Naive thymus-derived CD8-positive, alpha-beta T cell (primary cell): ENCODE measurements at places on chromosomes 7 and 10.

GRCh38 chr7:68200051-68200670 is 1203.5 kb downstream of the TYW1 start:
- no peak overlapping the region for H3K27ac ChIP-seq
- no peaks in the 10 kb centered on the region for H3K27me3 ChIP-seq
- DNase-seq = no peak
- no peaks in the 10 kb centered on the region for H3K4me1 ChIP-seq
- no peaks in the 10 kb centered on the region for H3K36me3 ChIP-seq
- no peak overlapping the region for H3K4me3 ChIP-seq

GRCh38 chr7:158035343-158035742 is 552.3 kb downstream of the PTPRN2 start:
- DNase-seq = no peak
- no peak overlapping the region for H3K27ac ChIP-seq
- H3K36me3 ChIP-seq = peaks cover 7% of the 10 kb centered on the region
- no peak overlapping the region for H3K4me3 ChIP-seq
- H3K4me1 ChIP-seq = no peaks in the 10 kb centered on the region
- H3K27me3 ChIP-seq = peaks cover 12% of the 10 kb centered on the region

DNA sequence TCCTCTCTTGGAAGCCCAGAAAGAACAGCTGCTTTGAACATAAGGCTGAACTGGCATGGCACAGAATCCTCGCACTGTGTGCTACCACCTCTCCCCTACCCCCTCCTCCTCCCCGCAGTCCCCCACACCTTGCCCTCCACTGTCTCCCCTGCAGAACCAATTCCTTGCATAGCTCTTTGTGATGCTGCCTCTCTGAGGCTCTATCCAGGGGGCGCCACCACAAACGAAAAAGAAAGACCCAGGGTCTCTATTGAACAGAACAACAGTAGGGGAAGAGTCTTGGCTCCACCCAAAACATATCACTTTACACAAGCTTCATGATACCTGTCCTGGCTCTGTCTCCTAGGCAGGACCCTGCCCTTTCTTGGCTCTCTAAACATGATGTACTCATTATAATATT is 26.2 kb upstream of the EBLN1 start:
- no peaks in the 10 kb centered on the region for H3K36me3 ChIP-seq
- peaks cover 3% of the 10 kb centered on the region for H3K4me1 ChIP-seq
- H3K27me3 ChIP-seq = peaks cover 10% of the 10 kb centered on the region
- DNase-seq = no peak

GRCh38 chr10:81303656-81304055 is 571.3 kb upstream of the NRG3 start:
- no peaks in the 10 kb centered on the region for H3K36me3 ChIP-seq
- no peak overlapping the region for H3K27ac ChIP-seq
- H3K4me1 ChIP-seq = no peaks in the 10 kb centered on the region
- DNase-seq = no peak

GRCh38 chr7:1508277-1508758 is 4.1 kb upstream of the INTS1 start:
- peak overlapping the region; percentile 68 for H3K27ac ChIP-seq
- DNase-seq = no peak
- no peaks in the 10 kb centered on the region for H3K27me3 ChIP-seq
- peak overlapping the region; percentile 42 for H3K4me3 ChIP-seq
- no peaks in the 10 kb centered on the region for H3K36me3 ChIP-seq

GRCh38 chr10:17228091-17229015 is at the start of gene VIM:
VIM (plus strand) TSS chr10:17228241; CDS start chr10:17229423, 1,182 bp downstream.
- peaks cover 5% of the 10 kb centered on the region for H3K36me3 ChIP-seq
- H3K4me3 ChIP-seq = peak within 1 kb of the TSS; percentile 99
- DNase-seq = peak; percentile 76

GRCh38 chr7:18444826-18445225 is 50.7 kb upstream of the HDAC9 start:
- H3K4me3 ChIP-seq = no peak overlapping the region
- no peaks in the 10 kb centered on the region for H3K4me1 ChIP-seq
- H3K27me3 ChIP-seq = no peaks in the 10 kb centered on the region
- DNase-seq = no peak
- H3K36me3 ChIP-seq = no peaks in the 10 kb centered on the region

DNA sequence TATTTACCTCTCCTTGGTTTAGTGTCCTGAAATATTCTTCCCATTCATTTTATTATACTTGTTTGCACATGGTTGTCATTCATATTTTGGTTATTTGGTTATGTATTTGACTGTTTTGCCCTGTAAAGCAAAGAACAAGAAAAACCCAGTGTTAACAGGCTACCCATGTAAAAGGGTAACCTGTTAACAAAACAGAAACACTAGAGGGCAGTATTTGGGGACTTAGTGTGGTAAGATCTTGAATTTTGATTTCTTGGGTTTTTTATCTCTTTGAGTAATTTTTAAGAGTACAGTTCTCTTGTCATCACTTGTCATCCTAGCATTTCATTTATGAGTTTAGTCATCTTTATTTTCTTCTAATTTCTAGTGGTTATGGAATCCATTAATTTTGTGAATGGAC is 51.3 kb downstream of the POLL start:
- H3K36me3 ChIP-seq = peaks cover 22% of the 10 kb centered on the region
- H3K27ac ChIP-seq = no peak overlapping the region
- H3K4me3 ChIP-seq = no peak overlapping the region
- no peak for DNase-seq

DNA sequence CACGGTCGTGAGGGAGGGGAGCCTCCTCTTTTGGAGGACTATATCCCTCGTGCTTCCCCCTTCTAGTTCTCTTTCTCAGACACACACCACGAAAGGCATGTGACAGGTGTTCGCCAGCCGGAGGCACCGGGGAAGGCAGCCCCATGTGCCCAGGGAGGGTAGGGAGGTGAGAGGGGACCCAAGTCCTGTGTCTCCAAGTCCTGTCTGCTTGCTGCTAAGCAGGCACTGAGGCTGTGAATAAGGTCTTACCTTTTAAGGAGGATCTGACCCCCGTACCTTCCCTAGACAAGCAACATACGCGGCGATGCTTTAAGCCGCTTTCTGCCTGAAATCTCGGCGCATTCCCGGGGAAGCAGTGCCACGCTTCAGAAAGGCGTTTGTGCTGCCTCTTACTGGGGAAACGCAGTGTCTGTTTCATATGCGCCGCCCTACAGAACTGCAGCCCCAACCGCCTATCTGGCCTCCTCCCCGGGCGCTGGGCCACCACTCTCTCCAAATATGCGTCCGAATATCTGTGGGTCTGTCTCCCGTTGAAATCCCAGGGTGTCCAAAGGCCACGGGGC is 770 bp downstream of the PLXNA4 start:
- no peak overlapping the region for H3K27ac ChIP-seq
- H3K4me1 ChIP-seq = peaks cover 19% of the 10 kb centered on the region
- H3K36me3 ChIP-seq = no peaks in the 10 kb centered on the region
- H3K4me3 ChIP-seq = peak overlapping the region; percentile 71

DNA sequence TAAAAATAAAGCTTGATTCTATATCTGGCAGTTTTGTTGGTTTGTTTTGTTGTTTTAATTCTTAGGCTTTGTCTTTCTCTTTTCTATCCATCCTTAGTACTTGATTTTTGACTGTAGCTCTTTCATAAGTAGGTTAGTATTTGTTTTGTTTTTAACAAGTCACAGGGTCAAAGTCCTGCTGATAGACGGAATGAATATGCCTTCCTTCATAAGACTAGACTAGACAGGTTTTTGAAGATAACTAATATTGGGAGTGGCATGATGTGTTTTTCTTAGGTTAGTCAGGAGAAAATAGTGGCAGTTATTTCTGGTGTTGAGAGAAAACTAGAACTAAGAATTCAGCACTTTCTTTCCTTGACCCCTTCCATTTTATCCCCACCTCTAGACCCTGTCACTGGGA is 50.4 kb downstream of the CASD1 start:
- H3K27ac ChIP-seq = no peak overlapping the region
- H3K4me1 ChIP-seq = no peaks in the 10 kb centered on the region
- no peak overlapping the region for H3K4me3 ChIP-seq
- no peaks in the 10 kb centered on the region for H3K27me3 ChIP-seq

- H3K27ac ChIP-seq = peak overlapping the region; percentile 86
- H3K4me3 ChIP-seq = peak overlapping the region; percentile 43
- peaks cover 16% of the 10 kb centered on the region for H3K36me3 ChIP-seq
- H3K4me1 ChIP-seq = peaks cover 39% of the 10 kb centered on the region
- no peaks in the 10 kb centered on the region for H3K27me3 ChIP-seq
- DNase-seq = no peak
Observed at GRCh38 chr10:128058106-128058749, 68.0 kb downstream of the MKI67 start.

DNA sequence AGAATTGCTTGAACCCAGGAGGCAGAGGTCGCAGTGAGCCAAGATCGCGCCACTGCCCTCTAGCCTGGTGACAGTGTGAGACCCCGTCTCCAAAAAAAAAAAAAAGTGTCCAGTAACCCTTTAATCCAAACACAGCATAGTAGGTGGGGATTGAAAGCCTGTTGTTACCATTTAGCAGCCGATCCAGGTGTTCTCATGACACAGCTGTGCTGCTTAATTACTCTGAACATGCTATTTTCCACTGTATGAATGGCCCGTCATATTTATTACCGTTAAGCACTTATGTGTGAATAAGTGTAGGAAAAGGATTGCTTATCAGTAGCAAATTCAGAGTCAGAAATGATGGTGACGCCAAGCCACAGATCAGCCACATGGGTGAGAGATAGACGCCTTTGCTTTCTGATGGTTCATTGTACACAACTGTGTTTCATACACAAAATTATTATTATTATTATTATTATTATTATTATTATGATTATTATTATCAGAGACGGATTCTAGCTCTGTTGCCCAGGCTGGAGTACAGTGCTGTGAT is 11.6 kb upstream of the ORAI2 start:
- no peak overlapping the region for H3K4me3 ChIP-seq
- H3K27ac ChIP-seq = peak overlapping the region; percentile 43
- H3K27me3 ChIP-seq = no peaks in the 10 kb centered on the region
- peaks cover 93% of the 10 kb centered on the region for H3K4me1 ChIP-seq

GRCh38 chr10:48467669-48468068 is 137.2 kb downstream of the ARHGAP22 start:
- no peak overlapping the region for H3K4me3 ChIP-seq
- no peak overlapping the region for H3K27ac ChIP-seq
- H3K27me3 ChIP-seq = no peaks in the 10 kb centered on the region
- H3K4me1 ChIP-seq = no peaks in the 10 kb centered on the region
- H3K36me3 ChIP-seq = no peaks in the 10 kb centered on the region

GRCh38 chr7:37007268-37007667 is 283.0 kb upstream of the AOAH start:
- H3K36me3 ChIP-seq = peaks cover 28% of the 10 kb centered on the region
- no peak for DNase-seq
- no peak overlapping the region for H3K4me3 ChIP-seq
- no peaks in the 10 kb centered on the region for H3K4me1 ChIP-seq
- H3K27me3 ChIP-seq = no peaks in the 10 kb centered on the region

GRCh38 chr7:88789480-88790064 is 6.0 kb downstream of the TEX47 start:
- H3K27ac ChIP-seq = no peak overlapping the region
- no peaks in the 10 kb centered on the region for H3K4me1 ChIP-seq
- no peak for DNase-seq

DNA sequence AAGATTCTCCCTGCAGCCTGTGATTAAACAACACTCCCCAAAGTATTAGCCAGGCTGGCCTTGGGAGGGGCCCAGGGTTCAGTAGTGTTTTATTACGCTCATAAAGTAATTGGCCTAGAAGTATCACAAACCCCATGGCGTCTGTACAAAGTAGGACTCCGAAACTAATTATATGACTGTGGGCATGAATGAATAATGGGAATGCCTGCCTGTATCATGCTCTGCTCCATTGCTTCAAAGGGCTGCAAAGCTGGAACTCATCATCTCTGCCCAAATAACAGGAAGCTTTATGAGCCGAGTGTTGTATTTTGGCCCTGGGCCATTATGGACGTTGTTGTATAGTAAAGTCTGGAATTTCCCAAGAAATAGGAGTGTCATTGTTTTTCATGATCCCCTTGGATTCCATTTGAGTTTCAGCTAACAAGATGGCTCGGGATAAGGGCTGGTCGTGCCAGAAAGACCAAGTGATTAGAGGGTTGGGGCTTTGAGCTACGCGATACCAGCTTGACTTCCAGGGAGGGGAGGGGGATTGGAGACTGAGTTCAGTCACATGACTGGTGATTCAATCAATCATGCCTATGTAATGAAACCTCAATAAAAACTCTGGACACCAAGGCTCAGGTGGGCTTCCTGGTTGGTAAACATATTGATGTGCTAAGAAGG is 65.3 kb upstream of the NPTX2 start:
- H3K4me1 ChIP-seq = no peaks in the 10 kb centered on the region
- H3K36me3 ChIP-seq = peaks cover 2% of the 10 kb centered on the region
- no peak overlapping the region for H3K27ac ChIP-seq
- DNase-seq = no peak

DNA sequence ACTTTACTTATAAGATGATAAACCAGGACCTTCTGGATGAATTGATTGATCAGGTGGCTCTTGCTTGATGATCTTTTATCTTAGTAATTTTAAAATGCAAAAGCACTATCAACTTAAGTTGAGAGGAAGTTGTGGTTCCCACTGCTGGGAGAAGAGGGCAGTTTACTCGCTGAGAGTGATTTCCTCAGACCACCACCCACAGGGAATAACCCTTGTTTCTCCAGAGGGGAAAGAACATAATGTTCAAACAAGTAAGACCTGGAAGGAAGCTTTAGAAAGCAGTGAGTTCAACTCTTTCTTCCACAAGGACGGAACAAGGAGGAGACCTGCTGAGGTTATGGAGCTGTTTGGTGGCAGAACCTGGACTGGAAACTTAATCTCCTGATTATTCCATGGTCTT is 138.7 kb downstream of the FAM204A start:
- H3K27ac ChIP-seq = no peak overlapping the region
- H3K27me3 ChIP-seq = peaks cover 27% of the 10 kb centered on the region

GRCh38 chr10:117996709-117997108 is 50.0 kb downstream of the RAB11FIP2 start:
- DNase-seq = no peak
- no peaks in the 10 kb centered on the region for H3K4me1 ChIP-seq
- no peaks in the 10 kb centered on the region for H3K27me3 ChIP-seq
- peaks cover 40% of the 10 kb centered on the region for H3K36me3 ChIP-seq
- H3K27ac ChIP-seq = no peak overlapping the region
- H3K4me3 ChIP-seq = no peak overlapping the region

DNA sequence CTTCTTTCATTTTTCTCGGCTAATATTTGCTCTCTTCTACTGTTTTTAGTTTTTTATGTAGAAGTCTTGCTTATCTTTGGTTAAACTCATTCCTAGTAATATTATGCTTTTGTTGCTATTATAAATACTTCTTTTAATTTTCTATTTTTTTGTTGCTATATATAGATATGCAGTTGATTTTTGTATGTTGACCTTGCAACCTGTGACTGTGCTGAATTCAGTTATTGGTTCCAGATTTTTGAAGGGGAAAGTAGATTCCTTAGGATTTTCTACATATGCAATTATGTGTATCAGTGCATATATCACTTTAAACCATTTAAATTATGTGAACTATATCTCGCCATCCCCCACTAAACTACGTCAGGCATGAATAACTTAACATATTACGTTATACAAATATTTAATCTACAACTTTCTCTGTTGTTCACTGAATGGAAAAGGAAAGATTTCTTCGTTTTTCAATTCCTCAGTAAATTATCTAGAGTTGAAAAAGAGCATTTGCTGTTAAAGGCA is 71.5 kb downstream of the IDE start:
- no peak overlapping the region for H3K4me3 ChIP-seq
- no peak for DNase-seq
- no peaks in the 10 kb centered on the region for H3K27me3 ChIP-seq
- H3K27ac ChIP-seq = no peak overlapping the region
- H3K36me3 ChIP-seq = no peaks in the 10 kb centered on the region
